ENCODE measurements at places on chromosomes 6 and 20.

DNA sequence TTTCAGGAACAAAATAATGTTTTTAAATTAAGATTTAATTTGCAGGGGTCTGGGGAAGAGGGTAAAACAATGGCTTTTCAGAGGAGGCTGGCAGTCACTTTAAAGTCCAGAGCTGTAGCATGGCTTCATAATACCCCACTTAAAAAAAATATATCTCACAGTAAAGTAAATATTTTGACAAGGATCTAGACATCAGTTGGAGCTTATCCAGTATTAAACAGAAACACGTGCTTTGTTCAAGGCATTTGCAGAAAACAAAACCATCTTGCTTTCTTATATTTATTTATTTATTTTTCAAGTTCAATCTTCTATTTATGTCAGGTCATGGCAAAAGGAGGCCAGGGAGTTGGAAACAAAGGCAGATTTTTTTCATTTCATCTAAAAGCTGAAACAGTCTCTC, 53.3 kb upstream of the PRL start:
- no peak for DNase-seq

- no peak for DNase-seq
These were observed 81.1 kb downstream of the PLCG1 start for GRCh38 chr20:41218466-41218865.

DNA sequence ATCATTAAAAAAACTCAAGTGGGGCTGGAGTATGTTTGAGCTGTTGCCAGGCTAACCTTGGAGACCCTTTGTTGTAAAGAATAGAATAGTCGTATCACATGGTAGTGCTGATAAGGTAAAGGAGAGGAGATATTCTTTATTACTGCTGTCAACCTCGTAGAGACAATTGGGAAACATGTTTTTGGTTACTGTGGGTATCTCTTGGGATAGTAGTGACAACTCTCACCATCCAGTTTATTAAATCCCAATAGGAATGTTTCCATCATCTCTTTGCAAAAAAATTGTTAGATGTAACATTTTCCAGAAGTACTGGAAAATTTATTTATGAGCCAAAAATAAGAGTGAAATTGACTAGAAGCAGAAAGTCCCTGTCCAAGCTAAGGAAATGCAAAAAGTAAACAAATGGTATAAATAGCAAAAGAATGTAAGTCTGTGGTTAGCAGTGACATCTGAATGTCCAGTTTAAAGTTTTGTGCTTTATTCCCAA, 829.3 kb upstream of the CITED2 start:
- no peak for DNase-seq

GRCh38 chr6:124661097-124661661, 301.1 kb upstream of the RNF217 start:
- DNase-seq, result no peak

DNA sequence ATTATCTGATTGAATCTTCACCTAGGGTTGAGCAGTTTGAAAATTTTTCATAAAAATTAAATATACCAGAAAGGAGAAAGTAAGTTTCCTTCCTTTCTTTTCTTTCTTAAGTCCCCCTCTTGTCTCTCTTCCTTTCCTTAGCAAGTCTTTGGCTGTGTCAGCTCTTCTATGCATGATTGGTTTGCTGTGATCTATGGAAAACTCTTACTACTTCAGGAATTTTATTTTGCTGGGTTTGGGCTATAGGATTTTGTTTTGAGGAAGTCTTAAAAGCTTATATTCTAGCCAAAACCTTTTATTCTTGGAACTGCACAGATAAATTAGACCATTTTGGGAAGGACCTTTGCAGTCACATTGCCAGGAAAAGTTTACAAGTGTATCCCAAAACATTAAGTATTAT, 173.4 kb upstream of the CITED2 start:
- DNase-seq, result no peak

DNA sequence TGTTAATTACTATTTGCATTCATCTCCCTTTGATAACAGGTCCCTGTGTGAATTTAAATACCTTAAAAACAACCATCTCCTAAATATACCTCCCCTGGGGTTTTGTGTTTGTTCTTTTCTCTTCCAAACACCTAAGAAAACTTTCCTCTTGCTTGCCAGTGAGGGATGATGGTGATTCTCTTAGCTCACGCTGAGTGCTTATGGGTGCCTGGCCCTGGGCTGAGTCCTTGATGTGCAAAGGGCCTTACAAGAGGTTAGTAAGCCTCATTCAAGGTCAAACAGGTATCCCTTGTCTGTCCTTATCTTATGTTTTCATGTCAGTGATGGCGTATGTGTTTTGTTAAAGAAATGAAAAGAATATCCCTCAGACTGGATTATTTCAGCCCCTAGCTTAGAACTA, 76.3 kb downstream of the SYCP2L start:
- DNase-seq, result no peak

DNA sequence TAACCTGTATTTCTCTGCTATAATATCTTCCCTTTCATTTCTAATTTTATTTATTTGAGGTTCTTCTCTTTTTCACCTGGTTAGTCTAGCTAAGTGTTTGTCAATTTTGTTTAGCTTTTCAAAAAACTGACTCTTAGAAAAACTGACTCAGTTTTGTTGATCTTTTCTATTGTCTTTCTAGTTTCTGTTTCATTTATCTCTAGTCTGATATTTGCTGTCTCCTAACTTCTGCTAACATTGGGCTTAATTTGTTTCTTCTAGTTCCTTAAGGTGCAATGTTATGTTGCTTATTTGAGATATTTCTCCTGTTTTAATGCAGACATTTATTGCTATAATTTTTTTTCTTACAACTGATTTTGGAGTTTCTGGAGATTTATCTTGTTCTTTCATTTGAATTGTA, 1011.0 kb downstream of the EPHA7 start:
- DNase-seq, result no peak

GRCh38 chr20:62276439-62276838, 26.4 kb upstream of the ADRM1 start:
- no peak for DNase-seq

DNA sequence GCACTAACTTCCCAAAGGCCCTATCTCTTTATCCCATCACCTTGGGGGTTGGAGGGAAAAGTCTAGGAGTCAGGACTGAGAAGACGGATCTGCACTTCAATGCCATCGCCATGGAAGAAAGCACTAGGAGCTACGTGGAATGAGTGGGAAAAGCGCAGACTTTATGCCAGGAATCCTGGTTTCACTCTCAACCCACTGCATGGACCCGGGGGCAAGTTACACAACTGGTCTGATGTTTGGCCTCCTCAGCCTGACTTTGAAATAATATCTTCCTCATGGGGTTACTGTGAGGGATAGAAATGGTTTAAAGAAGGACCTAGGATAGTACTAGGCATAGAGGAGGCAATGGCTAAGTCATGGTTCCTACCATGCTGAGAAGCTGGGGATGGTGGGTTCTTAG, 13.5 kb upstream of the PSMG4 start:
- DNase-seq, result no peak

DNA sequence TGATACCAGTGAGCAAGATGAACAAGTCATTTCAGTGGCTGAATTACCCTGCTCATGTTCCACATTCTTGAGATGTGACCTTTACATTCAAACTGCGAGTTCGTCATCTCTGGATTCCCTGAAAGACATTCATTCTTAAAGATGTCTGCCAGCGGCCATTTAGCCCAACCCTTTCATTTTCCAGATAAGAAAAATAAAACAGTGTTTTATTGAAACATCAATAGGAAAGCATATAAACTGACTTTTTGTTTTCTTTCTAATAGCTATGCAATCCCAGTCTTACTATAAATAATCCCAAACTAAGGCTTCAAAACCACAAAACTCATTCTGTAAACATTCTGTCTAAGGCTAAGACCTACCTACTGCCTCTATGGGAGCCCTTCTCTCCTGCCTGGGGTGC, 134.0 kb downstream of the SAMD5 start:
- no peak for DNase-seq

GRCh38 chr20:62205618-62206387, 14.3 kb downstream of the HRH3 start:
- no peak for DNase-seq

- DNase-seq, result no peak
These were observed 102.0 kb downstream of the PSMB1 start for GRCh38 chr6:170450916-170451761.

DNA sequence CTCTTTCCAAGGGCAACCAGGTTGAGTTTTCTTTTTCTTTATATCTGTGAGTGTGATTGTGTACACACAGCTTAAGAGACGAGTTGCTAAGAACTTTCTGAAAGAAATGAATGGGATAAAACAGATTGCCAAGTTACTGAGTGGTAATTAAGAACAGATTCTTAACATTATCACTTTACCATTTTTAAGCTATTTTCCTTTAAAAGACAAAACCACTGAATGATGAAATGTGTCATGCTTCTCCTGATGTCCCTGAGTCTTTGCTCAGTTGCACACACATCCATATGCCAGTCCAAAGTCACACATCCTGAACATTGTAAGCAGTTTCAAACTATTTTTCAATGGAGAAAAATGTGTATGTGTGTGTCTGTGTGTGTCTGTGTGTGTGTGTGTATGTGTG, 5.5 kb upstream of the DAAM2 start:
- no peak for DNase-seq

DNA sequence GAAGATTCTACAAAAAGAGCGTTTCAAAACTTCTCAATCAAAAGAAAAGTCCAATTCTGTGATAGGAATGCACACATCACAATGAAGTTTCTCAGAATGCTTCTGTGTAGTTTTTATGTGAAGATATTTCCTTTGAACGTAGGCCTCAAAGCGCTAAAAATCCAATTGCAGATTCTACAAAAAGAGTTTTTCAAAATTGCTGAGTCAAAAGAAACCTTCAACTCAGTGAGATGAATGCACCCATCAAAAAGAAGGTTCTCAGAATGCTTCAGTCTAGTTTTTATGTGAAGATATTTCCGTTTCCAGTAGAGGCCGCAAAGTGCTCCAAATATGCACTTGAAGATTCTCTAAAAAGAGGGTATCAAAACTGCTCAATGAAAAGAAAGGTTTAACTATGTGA, 319.7 kb upstream of the DEFB115 start:
- no peak for DNase-seq

DNA sequence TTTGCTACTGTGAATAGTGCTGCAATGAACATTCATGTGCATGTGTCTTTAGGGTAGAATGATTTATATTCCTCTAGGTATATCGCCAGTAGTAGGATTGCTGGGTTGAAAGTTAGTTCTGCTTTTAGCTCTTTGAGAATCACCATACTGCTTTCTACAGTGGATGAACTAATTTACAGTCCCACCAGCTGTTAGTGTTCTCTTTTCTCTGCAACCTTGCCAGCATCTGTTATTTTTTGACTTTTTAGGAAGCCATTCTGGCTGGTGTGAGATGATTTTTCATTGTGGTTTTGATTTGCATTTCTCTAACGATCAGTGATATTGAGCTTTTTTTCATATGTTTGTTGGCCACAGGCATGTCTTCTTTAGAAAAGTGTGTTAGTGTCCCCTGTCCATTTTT, 40.0 kb downstream of the PLG start:
- no peak for DNase-seq

All from T-helper 1 cell (primary cell).